ENCODE measurements at places on chromosomes 16 and 17. TPM values are rescaled to one million over a fixed set of nuclear protein-coding genes. Genes with fewer than 3 reads are reported as not detected.

DNA sequence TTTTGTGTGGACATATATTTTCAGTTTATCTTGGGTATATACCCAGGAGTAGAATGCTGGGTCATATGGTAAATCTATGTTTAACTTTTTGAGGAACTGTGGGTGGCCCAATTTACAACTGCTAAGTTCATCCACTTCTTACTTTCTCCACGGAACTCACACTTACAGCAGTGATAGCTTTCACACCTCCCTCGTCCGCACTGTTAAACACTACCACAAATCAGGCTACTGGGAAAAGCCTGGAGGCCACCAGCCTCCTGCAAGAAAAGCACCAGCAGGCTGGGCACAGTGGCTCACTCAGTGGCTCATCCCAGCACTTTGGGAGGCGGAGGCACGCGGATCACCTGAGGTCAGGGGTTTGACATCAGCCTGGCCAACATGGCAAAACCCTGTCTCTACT is 14.7 kb upstream of the ZG16 start:
- H3K4me1 ChIP-seq, result peaks cover 16% of the 10 kb centered on the region
- no peak overlapping the region for H3K27ac ChIP-seq
- H3K4me3 ChIP-seq, result no peak overlapping the region
- DNase-seq, result no peak
- no peaks in the 10 kb centered on the region for H3K36me3 ChIP-seq
- no peaks in the 10 kb centered on the region for H3K27me3 ChIP-seq

GRCh38 chr17:28908640-28909167 is 5.8 kb upstream of the DHRS13 start:
- DNase-seq, result no peak
- peaks cover 5% of the 10 kb centered on the region for H3K4me1 ChIP-seq
- no peak overlapping the region for H3K27ac ChIP-seq
- no peak overlapping the region for H3K4me3 ChIP-seq
- no peaks in the 10 kb centered on the region for H3K27me3 ChIP-seq

PRDM7 gene
- total RNA-seq, result not detected

DNA sequence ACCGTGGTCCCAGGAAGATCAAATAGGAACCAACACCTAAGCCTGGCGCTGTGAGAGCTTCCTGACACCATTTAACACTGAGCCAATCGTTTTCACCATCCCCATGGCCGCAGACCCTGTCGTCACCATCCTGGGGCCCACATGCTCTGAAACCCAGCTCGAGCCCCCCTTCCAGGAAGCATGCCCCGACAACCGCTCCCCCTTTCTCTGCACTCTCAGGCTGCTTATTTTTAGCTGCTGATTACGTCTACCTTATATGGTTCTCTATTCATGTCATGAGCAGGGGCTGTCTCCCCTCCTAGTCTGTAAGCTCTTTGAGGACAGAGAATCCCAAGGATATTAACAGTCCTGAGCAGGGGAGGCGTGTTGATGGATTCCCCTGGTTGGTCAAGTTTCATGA is 10.5 kb downstream of the SRL start:
- no peaks in the 10 kb centered on the region for H3K4me1 ChIP-seq
- DNase-seq, result no peak
- no peak overlapping the region for H3K4me3 ChIP-seq
- no peaks in the 10 kb centered on the region for H3K27me3 ChIP-seq

HCRT gene
- total RNA-seq, result not detected

FAM20A gene
- total RNA-seq, result 0.59 TPM

DNA sequence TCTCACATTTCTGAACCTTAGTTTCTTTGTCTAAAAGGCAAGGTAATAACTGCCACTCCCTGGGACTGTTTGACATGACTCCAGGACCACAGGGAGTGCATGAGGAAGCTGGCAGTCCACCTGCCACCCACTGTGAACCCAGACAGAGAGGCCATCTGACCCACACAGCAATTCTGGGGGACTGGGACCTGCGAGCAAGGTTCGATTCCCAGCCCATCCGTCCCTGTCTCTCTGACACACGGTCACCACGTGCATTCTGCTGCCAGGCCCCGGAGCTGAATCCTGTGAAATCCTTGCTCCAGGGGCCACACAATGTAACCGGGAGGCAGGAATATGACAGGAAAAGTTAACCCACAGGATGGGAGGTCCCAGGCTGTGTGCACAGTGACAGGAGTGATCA is 218.8 kb upstream of the FOXF1 start:
- no peaks in the 10 kb centered on the region for H3K27me3 ChIP-seq
- no peak overlapping the region for H3K27ac ChIP-seq
- DNase-seq, result no peak

GRCh38 chr17:51044976-51045375 is 75.7 kb downstream of the SPAG9 start:
- no peak for DNase-seq
- no peak overlapping the region for H3K27ac ChIP-seq
- peaks cover 16% of the 10 kb centered on the region for H3K4me1 ChIP-seq
- no peak overlapping the region for H3K4me3 ChIP-seq

DNA sequence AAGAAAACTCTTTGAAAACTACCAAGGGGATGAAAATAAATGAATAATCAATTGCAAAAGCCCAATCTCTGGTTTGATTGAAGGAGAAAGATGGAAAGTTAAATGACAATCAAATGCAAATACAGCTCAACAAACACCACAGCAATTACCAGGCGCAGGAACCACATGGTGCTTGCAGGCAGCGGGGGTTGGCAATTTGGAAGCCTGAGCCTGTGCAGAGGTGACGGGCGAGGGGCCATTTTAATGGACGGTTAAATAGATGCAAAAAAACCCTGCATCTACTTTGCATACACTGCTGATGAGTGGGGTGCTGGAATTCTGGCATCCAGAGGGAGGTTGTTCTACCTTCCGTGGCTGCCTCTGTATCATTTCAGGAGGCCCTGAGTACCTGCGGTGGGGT is 4.8 kb upstream of the SEZ6 start:
- H3K36me3 ChIP-seq, result no peaks in the 10 kb centered on the region
- no peak overlapping the region for H3K27ac ChIP-seq
- H3K27me3 ChIP-seq, result no peaks in the 10 kb centered on the region
- no peak overlapping the region for H3K4me3 ChIP-seq
- DNase-seq, result no peak
- no peaks in the 10 kb centered on the region for H3K4me1 ChIP-seq
